ENCODE measurements at places on chromosomes 3 and 15. TPM values are rescaled to one million over a fixed set of nuclear protein-coding genes. Genes with fewer than 3 reads are reported as not detected.

GRCh38 chr3:31710123-31710803, 177.5 kb downstream of the STT3B start:
- peaks cover 17% of the 10 kb centered on the region for H3K4me1 ChIP-seq
- H3K27me3 ChIP-seq: no peaks in the 10 kb centered on the region
- no peaks in the 10 kb centered on the region for H3K36me3 ChIP-seq
- H3K4me3 ChIP-seq: no peak overlapping the region

DNA sequence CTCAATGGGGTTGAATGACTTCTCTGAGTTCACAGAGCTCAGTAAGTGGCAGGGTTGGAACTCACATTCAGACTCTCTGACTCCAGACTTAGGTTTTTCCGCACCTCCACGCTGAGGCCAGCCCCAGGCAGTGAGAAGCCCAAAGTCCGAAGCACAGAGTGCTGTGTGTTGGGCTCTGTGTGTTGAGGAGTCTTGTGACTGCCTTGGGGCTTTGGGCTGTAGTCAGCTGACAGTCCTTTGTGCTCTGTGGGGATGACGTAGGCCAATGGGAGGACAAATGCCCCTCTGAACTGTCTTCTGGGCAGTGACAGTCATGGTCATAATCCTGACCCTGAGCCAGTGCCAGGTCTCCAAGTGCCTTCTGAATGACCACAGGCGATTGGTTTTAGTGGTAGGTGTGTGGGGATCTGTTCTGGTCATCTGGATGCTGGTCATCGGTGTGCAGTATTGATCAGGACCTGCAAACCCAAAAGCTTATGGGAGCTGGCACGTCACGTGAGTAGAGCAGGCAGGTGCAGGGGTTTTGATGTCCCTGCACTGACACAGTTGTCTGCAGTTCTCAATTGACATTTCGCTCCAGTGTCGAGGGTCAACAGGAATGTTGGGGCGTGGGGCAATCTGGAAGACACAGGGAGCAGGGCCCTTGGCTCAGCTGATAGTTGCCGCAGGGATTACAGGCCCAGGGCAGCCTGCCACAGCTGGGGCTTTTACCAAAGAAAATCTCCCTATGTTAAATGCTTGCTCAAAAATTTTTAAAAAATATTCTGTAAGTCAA, 45.3 kb downstream of the CAPN3 start:
- H3K4me1 ChIP-seq: peaks cover 8% of the 10 kb centered on the region
- DNase-seq: no peak
- no peak overlapping the region for H3K4me3 ChIP-seq

DNA sequence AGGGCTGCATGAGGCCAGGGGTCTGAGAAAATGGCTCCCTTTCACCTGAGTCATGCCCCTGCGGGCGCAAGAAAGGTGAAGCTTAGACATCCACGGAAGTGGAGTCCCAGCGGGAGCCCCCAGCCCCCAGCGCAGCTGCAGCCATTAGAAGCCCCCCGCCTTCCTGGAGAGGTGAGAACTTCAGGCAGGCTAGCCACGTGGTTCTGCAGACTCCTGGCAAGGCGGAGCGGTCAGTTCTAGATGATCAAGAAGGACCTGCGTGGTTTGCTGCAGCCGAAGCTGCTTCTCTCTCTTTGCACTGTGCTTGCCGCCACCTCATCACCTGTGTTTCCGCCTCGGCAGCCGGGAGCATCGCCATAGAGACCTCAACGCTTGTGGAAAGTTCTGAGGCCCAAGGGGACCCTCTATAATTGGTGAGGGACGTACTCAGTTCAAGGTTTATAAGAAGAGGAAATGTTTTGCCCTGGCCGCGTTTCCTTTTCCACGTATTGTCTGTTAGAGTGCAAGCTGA, 15.8 kb upstream of the KCNMB3 start:
- no peak overlapping the region for H3K27ac ChIP-seq
- no peaks in the 10 kb centered on the region for H3K4me1 ChIP-seq
- H3K27me3 ChIP-seq: no peaks in the 10 kb centered on the region
- H3K4me3 ChIP-seq: no peak overlapping the region

The PCLAF gene
- not detected for polyA plus RNA-seq

The ACTC1 gene
- not detected for polyA plus RNA-seq

The CHRM5 gene
- not detected for polyA plus RNA-seq
